ENCODE measurements at places on chromosomes 13 and 19. TPM values are rescaled to one million over a fixed set of nuclear protein-coding genes. Genes with fewer than 3 reads are reported as not detected.

Gene TPTE2
- total RNA-seq = not detected

Gene STOML3
- total RNA-seq = not detected

Gene ADGRE3
- total RNA-seq = not detected

Gene PEG3
- total RNA-seq = not detected

Gene GAPDHS
- total RNA-seq = not detected

Gene UPF1
- total RNA-seq = 41.7 TPM

Gene ZNF835
- not detected for total RNA-seq

Gene CYP2F1
- not detected for total RNA-seq

Gene MYO1F
- 0.33 TPM for total RNA-seq

Gene C1QTNF9B
- not detected for total RNA-seq

Gene REEP6
- total RNA-seq = 5.0 TPM

Gene PSG4
- 0.76 TPM for total RNA-seq

Gene SHC2
- 1.1 TPM for total RNA-seq

Gene ZNF491
- total RNA-seq = not detected

Gene ZNF135
- total RNA-seq = not detected

Gene INAFM1
- 10.8 TPM for total RNA-seq

Gene CNN1
- 0.35 TPM for total RNA-seq

Gene IRGC
- total RNA-seq = not detected

Gene TGFBR3L
- total RNA-seq = not detected

Gene RYR1
- 3.0 TPM for total RNA-seq

Gene FAM124A
- total RNA-seq = 3.2 TPM

Gene LENG9
- 8.6 TPM for total RNA-seq

Gene GDF15
- total RNA-seq = 30.4 TPM

Gene PSG7
- not detected for total RNA-seq

Gene SYDE1
- 16.0 TPM for total RNA-seq

Gene FARP1
- total RNA-seq = 13.3 TPM

Gene ZNF726
- 0.44 TPM for total RNA-seq

Gene LRRC4B
- 0.38 TPM for total RNA-seq

Gene IFI30
- 16.4 TPM for total RNA-seq

Gene LIM2
- not detected for total RNA-seq

Gene ZNF534
- not detected for total RNA-seq

Gene OR4F17
- not detected for total RNA-seq
